ENCODE measurements at places on chromosomes 13 and 19. TPM values are rescaled to one million over a fixed set of nuclear protein-coding genes. Genes with fewer than 3 reads are reported as not detected.

The ZNF582 gene
- polyA plus RNA-seq, result 10.2 TPM

The TICAM1 gene
- 9.0 TPM for polyA plus RNA-seq

GRCh38 chr13:73842626-73843025 lies 291.6 kb downstream of the KLF12 start:
- DNase-seq, result no peak

- no peak for DNase-seq
Measured at GRCh38 chr13:101065329-101065728, 351.0 kb downstream of the NALCN start.

DNA sequence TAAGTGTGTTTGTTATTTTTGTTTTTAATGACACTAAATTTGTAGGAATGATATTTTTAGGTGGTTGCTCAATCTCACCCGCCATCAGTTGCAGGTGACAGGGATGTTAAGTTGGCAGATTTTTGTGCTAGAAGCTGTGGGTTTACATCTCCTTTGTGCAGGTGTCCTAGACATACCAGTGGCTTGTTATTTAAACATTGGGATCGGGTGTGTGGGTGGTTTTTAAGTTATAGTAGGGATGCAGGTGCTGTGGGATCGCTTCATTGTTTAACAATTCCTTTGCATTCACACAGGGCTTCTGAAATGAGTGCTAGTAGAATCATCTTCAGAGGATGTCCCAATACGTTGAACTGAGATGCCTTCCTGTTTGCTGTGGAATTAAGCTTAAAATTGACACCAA lies 100.0 kb downstream of the SHISA2 start:
- no peak for DNase-seq

DNA sequence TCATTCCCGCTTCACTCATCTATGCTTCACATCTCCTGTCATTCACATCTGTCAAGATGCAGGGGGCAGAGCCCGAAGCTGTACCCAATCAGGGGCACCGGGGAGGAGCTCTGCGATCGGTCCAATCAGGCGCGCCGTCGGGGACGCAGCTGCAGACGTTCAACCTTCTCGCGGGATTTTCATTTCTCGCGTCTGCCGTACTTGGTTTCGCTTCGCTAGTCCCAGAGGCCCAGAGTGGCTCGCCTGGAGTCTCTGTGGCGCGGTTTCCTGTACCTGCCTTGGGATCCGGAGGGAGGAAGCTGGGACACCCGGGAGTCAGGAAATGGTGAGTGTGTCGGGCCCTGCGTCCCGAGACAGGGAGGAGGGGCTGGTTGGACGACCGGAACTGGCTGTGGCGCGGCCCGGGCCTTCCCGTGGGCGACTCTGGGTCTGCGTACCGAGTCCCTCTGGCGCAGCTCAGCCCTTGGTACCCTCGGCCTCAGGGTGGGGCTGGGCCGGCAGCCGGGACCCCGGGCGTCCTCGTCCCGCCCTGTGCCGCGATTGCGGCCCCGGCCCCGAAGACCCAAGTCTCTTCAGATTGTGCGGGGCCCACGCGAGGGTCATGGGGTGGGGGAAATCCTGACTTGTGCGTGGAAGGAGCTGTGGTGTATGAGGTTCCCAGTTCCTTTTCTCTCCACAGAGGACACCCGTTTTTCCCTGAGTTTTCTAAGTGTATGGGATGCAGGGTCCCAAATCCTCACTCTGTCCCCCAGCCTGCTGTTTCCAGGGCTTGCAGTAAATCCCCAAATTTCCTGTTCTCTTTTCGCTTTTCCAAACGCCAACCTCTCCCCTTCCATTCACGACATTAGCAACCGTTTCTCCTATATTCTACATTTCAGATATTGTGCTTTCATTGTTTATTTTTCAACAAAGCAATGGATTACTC lies at the start of gene ZNF136:
Gene ZNF136 (plus strand): TSS at position 215 of the 925 bp plus-strand sequence. CDS start 108 bp downstream, at position 323.
- DNase-seq, result peak; percentile 90

- no peak for DNase-seq
Measured at GRCh38 chr13:101149735-101150384, 266.4 kb downstream of the NALCN start.
